ENCODE measurements at places on chromosomes 2 and 18.
A peak's percentile ranks its signal among the peaks of the same experiment; 100 is the strongest.

GRCh38 chr2:101410746-101411145 lies 23.4 kb upstream of the CREG2 start:
- no peak for DNase-seq

- no peak for DNase-seq
These were observed 78.8 kb upstream of the ARHGAP28 start for GRCh38 chr18:6650747-6651146.

- no peak for DNase-seq
These were observed 8.6 kb upstream of the SMAD4 start for GRCh38 chr18:51021226-51021965.

DNA sequence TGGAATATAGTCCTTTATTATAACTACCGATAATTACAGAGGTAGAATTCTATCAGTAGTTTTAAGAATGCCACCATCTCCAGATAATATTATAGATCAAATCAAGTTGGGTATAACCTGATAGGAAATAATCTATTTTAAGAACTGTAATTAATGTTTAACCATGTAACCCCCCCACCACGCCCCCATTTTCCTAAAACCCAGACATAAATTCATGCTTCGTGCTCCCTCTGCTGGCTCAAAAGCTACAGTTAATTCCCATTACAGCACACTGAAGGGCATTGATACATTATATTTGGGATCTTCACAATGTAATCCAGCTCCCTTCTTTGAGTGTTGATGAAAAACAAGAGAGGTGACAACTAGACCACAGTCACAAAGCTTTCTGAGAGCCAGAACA lies 228.0 kb upstream of the SMAD7 start:
- DNase-seq = no peak

GRCh38 chr2:20130821-20131645 lies 79.6 kb upstream of the LAPTM4A start:
- DNase-seq = no peak

GRCh38 chr2:168802859-168803725 lies 655 bp downstream of the NOSTRIN start:
- DNase-seq = no peak

GRCh38 chr2:20094955-20095354 lies 43.5 kb upstream of the LAPTM4A start:
- DNase-seq = no peak

GRCh38 chr18:5237083-5237722 lies 40.1 kb upstream of the AKAIN1 start:
- DNase-seq = peak; percentile 2

GRCh38 chr18:77935342-77935741 lies 685.7 kb downstream of the GALR1 start:
- DNase-seq = no peak

GRCh38 chr2:19746611-19747309 lies 155.0 kb downstream of the TTC32 start:
- no peak for DNase-seq

DNA sequence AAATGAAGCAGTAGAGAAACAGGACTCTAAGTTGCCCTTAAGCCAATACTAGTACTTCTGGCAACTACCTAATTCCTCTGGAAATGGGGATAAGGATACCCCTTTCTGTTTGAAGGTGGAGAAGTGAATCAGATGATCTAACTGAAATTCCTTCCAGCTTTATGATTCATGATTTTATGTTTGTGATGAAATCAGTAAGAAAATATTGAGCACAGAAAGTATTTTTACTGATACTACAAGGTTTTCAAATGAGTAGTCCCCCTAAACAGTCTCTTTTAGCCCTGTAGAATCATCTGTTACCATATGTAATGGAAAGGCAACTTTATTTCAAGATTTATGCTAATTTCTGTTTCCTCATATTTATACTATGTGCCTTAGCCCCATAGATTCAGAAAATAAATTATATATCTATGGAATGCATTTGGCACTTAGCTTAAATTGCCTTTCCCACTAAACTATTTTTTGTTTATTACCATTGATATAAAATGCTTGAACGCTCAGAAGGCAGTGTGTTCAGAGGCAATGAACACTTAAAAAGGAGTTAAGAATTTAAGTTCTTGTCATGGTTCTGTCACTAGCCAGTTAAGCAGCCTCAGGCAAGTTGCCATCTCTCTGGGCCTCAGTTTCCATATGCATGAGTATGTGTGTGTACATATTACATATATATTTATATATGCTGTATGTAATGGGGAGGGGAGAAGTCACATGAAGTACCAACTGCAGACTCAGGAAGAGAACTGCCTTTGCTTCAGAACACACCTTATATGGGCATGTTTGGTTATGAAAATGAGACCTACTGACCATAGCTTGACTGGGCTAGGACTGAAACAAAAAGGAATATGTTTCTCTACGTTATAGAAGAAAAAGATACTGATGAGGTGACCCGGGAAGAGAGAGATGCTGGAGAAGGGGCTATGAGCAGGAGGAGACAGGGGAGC lies 97.7 kb downstream of the CDC42EP3 start:
- no peak for DNase-seq

DNA sequence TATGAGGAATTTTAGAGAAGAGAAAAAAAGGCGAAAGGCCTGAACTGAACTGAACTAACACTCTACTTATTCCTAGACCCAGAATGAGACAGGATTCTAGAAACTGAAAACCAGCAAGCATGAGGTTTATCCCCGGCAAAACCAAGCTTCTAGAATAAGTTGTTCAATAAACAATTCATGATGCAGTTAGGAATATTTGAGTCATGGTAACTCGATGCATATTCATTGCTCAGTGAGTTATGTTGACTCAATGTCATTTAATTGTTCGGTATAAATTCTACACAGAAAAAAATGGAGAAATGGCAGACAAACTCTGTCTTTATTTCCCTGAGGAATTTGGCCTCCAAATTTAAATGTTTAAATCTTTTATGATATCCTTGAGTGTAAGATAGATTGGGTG lies 321.5 kb downstream of the SATB2 start:
- DNase-seq = no peak

DNA sequence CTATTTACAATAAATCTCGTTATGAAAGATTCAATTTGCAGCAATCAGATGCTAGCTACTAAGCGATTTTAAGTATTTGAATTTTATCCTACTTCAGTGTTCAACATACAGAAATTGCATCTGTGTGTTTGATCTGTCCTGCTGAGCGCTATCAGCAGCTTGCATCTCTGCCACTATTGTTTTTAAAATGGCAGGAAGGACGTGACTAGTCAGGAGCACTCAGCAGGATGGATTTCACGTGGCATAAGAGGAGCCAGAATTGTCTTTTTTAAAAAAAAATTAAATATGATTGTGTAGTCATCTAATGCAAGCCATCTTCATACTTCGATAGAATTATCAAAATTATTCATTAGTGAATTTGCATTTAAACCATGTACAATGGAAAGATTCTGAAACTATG lies 2.8 kb upstream of the KLHL14 start:
- no peak for DNase-seq
